ENCODE measurements at places on chromosomes 7 and 10. TPM values are rescaled to one million over a fixed set of nuclear protein-coding genes. Genes with fewer than 3 reads are reported as not detected.

Gene CTAGE4
- polyA plus RNA-seq: not detected

Gene ACSL5
- polyA plus RNA-seq: 62.8 TPM

Gene THSD7A
- not detected for polyA plus RNA-seq

Gene SPDYE18
- 0.34 TPM for polyA plus RNA-seq

Gene ATRNL1
- polyA plus RNA-seq: 0.53 TPM

Gene SLC13A1
- polyA plus RNA-seq: not detected

Gene ZSCAN21
- 6.4 TPM for polyA plus RNA-seq

Gene DPYSL4
- polyA plus RNA-seq: not detected

Gene OR2A12
- polyA plus RNA-seq: not detected

Gene AHR
- polyA plus RNA-seq: 1.9 TPM

Gene TRPV5
- not detected for polyA plus RNA-seq
